Pericardium fibroblast (primary cell): ENCODE measurements at places on chromosomes 3 and 15. TPM values are rescaled to one million over a fixed set of nuclear protein-coding genes. Genes with fewer than 3 reads are reported as not detected.

ARHGEF26 gene
- total RNA-seq = 4.9 and 7.4 TPM in 2 replicates

SH2D7 gene
- not detected in 2 replicates for total RNA-seq

C3orf52 gene
- 1.3 and 2.9 TPM in 2 replicates for total RNA-seq

CDC25A gene
- 1.3 and 1.8 TPM in 2 replicates for total RNA-seq

TGM4 gene
- 0.17 TPM in 1 of 2 replicates, not detected in the other for total RNA-seq

UROC1 gene
- not detected in 2 replicates for total RNA-seq

KY gene
- 0.12 and 0.17 TPM in 2 replicates for total RNA-seq

CYP8B1 gene
- total RNA-seq = not detected in 2 replicates

ZNF662 gene
- 0.82 and 1.4 TPM in 2 replicates for total RNA-seq

CCDC39 gene
- 0.23 TPM in 1 of 2 replicates, not detected in the other for total RNA-seq

NEDD4 gene
- total RNA-seq = 12.8 and 18.9 TPM in 2 replicates

NUP210 gene
- total RNA-seq = under 0.01 TPM in 1 of 2 replicates, not detected in the other

CPLX3 gene
- not detected in 2 replicates for total RNA-seq

ALS2CL gene
- total RNA-seq = 0.35 and 1.4 TPM in 2 replicates

CLSTN2 gene
- total RNA-seq = 0.58 and 2.8 TPM in 2 replicates

FXR1 gene
- total RNA-seq = 110 and 117 TPM in 2 replicates

CNTN6 gene
- 1.0 TPM in 1 of 2 replicates, not detected in the other for total RNA-seq

CPNE4 gene
- not detected in 2 replicates for total RNA-seq

FGF7 gene
- total RNA-seq = 23.6 and 42.9 TPM in 2 replicates

NR2E3 gene
- total RNA-seq = 0.12 TPM in 1 of 2 replicates, not detected in the other

DPPA2 gene
- total RNA-seq = not detected in 2 replicates

PLSCR4 gene
- 65.5 and 162 TPM in 2 replicates for total RNA-seq

LIPH gene
- total RNA-seq = under 0.01 and 1.5 TPM in 2 replicates

SAMMSON gene
- not detected in 2 replicates for total RNA-seq

MINDY4B gene
- not detected in 2 replicates for total RNA-seq

A4GNT gene
- total RNA-seq = not detected in 2 replicates

CYP1A2 gene
- total RNA-seq = not detected in 2 replicates

SEC61A1 gene
- 263 and 318 TPM in 2 replicates for total RNA-seq

PLA2G4E gene
- not detected in 2 replicates for total RNA-seq

EPHA3 gene
- total RNA-seq = 1.9 and 10.5 TPM in 2 replicates

RHCG gene
- total RNA-seq = 0.12 TPM in 1 of 2 replicates, not detected in the other

CAV3 gene
- total RNA-seq = 1.4 TPM in 1 of 2 replicates, not detected in the other

FSD2 gene
- not detected in 2 replicates for total RNA-seq

SLC24A5 gene
- total RNA-seq = not detected in 2 replicates

KPNA4 gene
- 16.6 and 17.9 TPM in 2 replicates for total RNA-seq

REC114 gene
- not detected in 2 replicates for total RNA-seq

CCNB2 gene
- total RNA-seq = 4.9 TPM in 2 replicates
